ENCODE measurements at places on chromosomes 4 and X. TPM values are rescaled to one million over a fixed set of nuclear protein-coding genes. Genes with fewer than 3 reads are reported as not detected.
A peak's percentile ranks its signal among the peaks of the same experiment; 100 is the strongest.

DNA sequence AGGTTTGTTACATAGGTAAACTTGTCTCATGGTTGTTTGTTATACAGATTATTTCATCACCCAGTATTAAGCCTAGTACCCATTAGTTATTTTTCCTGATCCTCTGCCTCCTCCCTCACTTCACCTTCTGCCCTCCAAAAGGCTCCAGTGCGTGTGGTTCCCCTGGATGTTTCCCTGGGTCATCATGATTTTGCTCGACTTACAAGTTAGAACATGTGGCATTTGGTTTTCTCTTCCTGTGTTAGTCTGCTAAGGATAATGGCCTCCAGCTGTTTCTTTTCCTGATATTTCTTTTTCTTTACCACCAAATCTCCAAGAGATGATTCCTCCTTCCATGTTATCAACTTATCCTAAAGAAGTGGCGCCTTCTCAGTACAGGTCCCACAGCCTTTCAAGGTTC is 543.1 kb upstream of the ADGRL3 start:
- H3K4me1 ChIP-seq = peaks cover 40% of the 10 kb centered on the region
- DNase-seq = no peak
- H3K27ac ChIP-seq = peak overlapping the region; percentile 87
- peak overlapping the region; percentile 84 for H3K4me3 ChIP-seq

GRCh38 chr4:102604222-102604940 is 103.2 kb downstream of the NFKB1 start:
- DNase-seq = no peak
- H3K4me3 ChIP-seq = no peak overlapping the region
- H3K27ac ChIP-seq = no peak overlapping the region
- peaks cover 20% of the 10 kb centered on the region for H3K36me3 ChIP-seq
- H3K27me3 ChIP-seq = no peaks in the 10 kb centered on the region

GRCh38 chr4:83074086-83074704 is 39.2 kb downstream of the COPS4 start:
- no peaks in the 10 kb centered on the region for H3K27me3 ChIP-seq
- H3K27ac ChIP-seq = peak overlapping the region; percentile 56
- H3K36me3 ChIP-seq = peaks cover 37% of the 10 kb centered on the region

DNA sequence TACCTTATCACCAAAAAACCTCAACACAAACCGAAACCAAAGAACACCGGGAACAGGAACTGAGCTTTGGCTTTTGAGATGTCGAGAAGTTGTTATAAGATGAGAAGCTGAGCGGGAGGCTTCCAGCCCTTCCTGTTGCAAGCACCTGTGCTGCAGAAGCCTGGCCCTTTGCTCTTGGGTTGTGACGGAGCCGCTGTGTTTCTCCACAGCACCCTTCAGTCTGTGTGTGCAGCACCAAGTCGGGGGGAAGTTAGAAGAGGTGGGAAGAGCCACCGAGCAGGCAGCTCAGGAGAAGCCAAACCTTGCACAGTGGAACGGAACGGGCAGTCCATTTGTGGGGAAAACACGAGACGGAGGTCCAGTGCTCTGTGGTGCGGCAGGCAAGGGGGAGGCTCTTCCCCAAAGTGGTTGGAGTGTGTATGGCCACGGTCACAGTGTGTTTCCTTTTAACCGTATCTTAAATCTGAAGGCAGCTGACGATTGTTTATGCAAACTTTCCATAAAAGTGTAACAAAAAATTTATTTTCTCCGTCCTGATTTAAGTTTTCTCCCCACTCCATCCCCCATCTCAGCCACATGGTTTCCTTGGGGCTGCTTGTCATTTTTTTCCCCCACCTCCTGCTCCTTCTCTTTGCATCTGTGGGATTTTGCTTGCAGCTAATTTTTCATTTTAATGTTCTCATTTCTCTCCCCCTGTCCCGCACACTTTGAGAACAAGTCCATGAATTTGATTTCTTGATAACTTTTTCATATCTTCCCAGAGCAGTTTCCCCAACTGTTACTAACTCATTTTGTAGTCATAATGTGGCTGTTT is 123.7 kb downstream of the STOX2 start:
- no peaks in the 10 kb centered on the region for H3K4me1 ChIP-seq
- no peak for DNase-seq
- peak overlapping the region; percentile 72 for H3K4me3 ChIP-seq
- H3K27me3 ChIP-seq = no peaks in the 10 kb centered on the region

GRCh38 chrX:96685210-96686099 is 813 bp downstream of the DIAPH2 start:
- H3K4me3 ChIP-seq = peak overlapping the region; percentile 96
- peak overlapping the region; percentile 91 for H3K27ac ChIP-seq
- peaks cover 3% of the 10 kb centered on the region for H3K27me3 ChIP-seq
- peaks cover 27% of the 10 kb centered on the region for H3K4me1 ChIP-seq
- H3K36me3 ChIP-seq = peaks cover 6% of the 10 kb centered on the region
- peak; percentile 29 for DNase-seq

GRCh38 chr4:47662975-47663374 is 174.9 kb downstream of the CORIN start:
- H3K27me3 ChIP-seq = peaks cover 8% of the 10 kb centered on the region
- no peak overlapping the region for H3K4me3 ChIP-seq
- no peak overlapping the region for H3K27ac ChIP-seq
- H3K36me3 ChIP-seq = no peaks in the 10 kb centered on the region
- no peaks in the 10 kb centered on the region for H3K4me1 ChIP-seq

GRCh38 chrX:89021964-89022363 is 274.9 kb downstream of the CPXCR1 start:
- no peak overlapping the region for H3K4me3 ChIP-seq
- no peak for DNase-seq
- H3K27me3 ChIP-seq = no peaks in the 10 kb centered on the region
- no peaks in the 10 kb centered on the region for H3K36me3 ChIP-seq
- no peaks in the 10 kb centered on the region for H3K4me1 ChIP-seq

GRCh38 chr4:156643826-156644225 is 327.8 kb downstream of the PDGFC start:
- DNase-seq = no peak
- H3K36me3 ChIP-seq = no peaks in the 10 kb centered on the region
- H3K27me3 ChIP-seq = no peaks in the 10 kb centered on the region

DNA sequence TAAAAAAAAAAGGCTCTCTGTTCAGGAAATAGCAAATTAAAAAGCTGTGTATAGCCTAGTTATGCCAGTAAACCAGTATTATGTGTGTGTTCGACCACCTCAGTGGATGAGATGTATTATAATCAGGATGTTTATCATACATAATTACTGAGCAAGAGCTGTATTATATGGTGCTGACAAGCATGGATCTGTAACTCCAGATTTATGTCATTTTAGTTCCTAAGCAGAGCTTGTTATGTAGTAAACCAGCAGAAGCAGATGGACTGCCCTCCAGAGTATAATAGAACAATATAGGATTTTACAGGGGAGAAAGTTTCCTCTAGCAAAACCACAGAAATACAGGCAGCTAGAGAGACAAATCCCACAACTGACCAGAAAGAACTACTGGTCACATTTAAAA is 627.4 kb upstream of the EPHA5 start:
- no peaks in the 10 kb centered on the region for H3K27me3 ChIP-seq
- no peaks in the 10 kb centered on the region for H3K36me3 ChIP-seq
- H3K27ac ChIP-seq = no peak overlapping the region
- H3K4me3 ChIP-seq = no peak overlapping the region
- H3K4me1 ChIP-seq = peaks cover 7% of the 10 kb centered on the region

GRCh38 chr4:40412388-40412787 is 77.3 kb downstream of the CHRNA9 start:
- H3K4me1 ChIP-seq = peaks cover 6% of the 10 kb centered on the region
- no peaks in the 10 kb centered on the region for H3K36me3 ChIP-seq

GRCh38 chr4:65193985-65194384 is 476.3 kb downstream of the EPHA5 start:
- H3K4me1 ChIP-seq = no peaks in the 10 kb centered on the region
- H3K27me3 ChIP-seq = no peaks in the 10 kb centered on the region
- H3K4me3 ChIP-seq = no peak overlapping the region
- DNase-seq = no peak
- peaks cover 5% of the 10 kb centered on the region for H3K36me3 ChIP-seq

DNA sequence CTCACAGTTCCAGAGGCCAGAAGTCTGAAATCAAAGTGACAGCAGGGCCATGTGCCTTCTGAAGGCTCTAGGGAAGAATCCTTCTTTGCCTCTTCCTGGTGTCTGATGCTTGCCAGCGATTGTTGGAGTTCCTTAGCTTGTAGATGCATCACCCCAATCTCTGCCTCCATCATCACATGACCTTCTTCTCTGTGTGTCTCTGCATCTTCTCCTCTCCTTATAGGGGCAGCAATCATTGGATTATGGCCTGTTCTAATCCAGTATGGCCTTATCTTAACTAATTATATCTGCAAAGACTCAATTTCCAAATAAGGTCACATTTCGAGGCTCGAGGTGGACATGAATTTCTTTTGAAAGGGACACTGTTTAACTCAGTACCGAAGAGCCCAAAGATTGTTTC is 71.7 kb upstream of the RAI2 start:
- no peak for DNase-seq
- H3K36me3 ChIP-seq = no peaks in the 10 kb centered on the region
- no peak overlapping the region for H3K27ac ChIP-seq
- no peaks in the 10 kb centered on the region for H3K27me3 ChIP-seq
- H3K4me3 ChIP-seq = no peak overlapping the region

GRCh38 chr4:27350161-27350560 is 489.5 kb downstream of the STIM2 start:
- DNase-seq = peak; percentile 4
- peaks cover 6% of the 10 kb centered on the region for H3K4me1 ChIP-seq
- H3K4me3 ChIP-seq = no peak overlapping the region

DNA sequence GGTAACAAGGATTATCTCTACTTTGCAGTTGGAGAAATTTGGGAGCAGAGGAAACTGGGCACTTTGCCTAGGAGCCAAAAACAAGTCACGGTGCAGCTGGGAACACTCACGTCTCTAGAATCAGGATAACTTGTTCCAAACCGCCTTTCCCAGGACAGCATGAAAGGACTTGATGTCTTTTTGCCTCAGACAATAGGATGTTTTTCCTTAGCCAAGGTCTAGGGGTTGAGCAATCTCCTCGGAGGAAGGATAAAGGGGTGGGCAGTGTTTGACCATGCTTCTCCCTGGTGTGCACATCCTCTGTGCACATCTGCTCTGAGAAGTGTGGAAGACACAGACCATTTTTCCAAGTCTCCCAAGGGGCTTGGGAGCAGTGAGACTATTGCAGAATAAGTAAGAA is 1.7 kb upstream of the SPARCL1 start:
- no peak overlapping the region for H3K27ac ChIP-seq
- H3K4me3 ChIP-seq = no peak overlapping the region
- H3K4me1 ChIP-seq = no peaks in the 10 kb centered on the region

DNA sequence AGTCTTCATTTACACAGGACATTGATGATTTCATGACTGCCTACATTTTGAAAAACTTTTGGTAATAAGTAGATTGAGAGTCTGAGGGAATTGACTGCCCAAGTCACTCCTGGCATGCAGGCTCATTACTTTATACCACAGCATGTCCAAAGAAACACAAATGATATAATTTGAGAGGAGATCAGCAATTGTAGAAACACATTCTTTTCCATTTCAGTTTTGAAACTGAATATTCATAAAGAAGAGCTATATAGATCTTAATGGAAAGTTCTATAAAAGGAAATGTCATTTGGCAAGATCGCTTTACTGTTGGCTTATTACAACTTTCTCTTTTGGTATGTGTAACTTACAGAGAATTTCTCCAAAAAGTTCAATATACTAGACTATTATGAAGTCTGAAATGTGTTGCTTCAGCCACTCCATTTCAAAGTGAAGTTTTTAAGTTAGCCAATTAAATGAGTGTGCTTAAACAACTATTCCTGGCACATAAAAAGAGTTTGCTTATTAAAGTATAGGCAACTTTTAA is 158.0 kb downstream of the ARAP2 start:
- H3K36me3 ChIP-seq = no peaks in the 10 kb centered on the region
- no peak for DNase-seq
- H3K27ac ChIP-seq = no peak overlapping the region
- no peaks in the 10 kb centered on the region for H3K4me1 ChIP-seq

- no peaks in the 10 kb centered on the region for H3K36me3 ChIP-seq
- H3K27ac ChIP-seq = no peak overlapping the region
- H3K4me3 ChIP-seq = no peak overlapping the region
- no peaks in the 10 kb centered on the region for H3K4me1 ChIP-seq
- no peaks in the 10 kb centered on the region for H3K27me3 ChIP-seq
Measured at GRCh38 chr4:69104719-69105275, 8.5 kb downstream of the UGT2B7 start.

GRCh38 chrX:38612281-38612680 is 50.9 kb downstream of the TSPAN7 start:
- no peak for DNase-seq
- no peaks in the 10 kb centered on the region for H3K36me3 ChIP-seq
- no peaks in the 10 kb centered on the region for H3K27me3 ChIP-seq
- H3K27ac ChIP-seq = no peak overlapping the region

- H3K27me3 ChIP-seq = peaks cover 28% of the 10 kb centered on the region
- DNase-seq = no peak
- H3K4me3 ChIP-seq = no peak overlapping the region
- no peak overlapping the region for H3K27ac ChIP-seq
- H3K36me3 ChIP-seq = no peaks in the 10 kb centered on the region
Measured at GRCh38 chr4:24689212-24689611, 104.9 kb upstream of the DHX15 start.

GRCh38 chr4:33188733-33189132 is 2468.6 kb downstream of the PCDH7 start:
- H3K27me3 ChIP-seq = no peaks in the 10 kb centered on the region
- H3K36me3 ChIP-seq = no peaks in the 10 kb centered on the region
- no peak overlapping the region for H3K27ac ChIP-seq
- H3K4me1 ChIP-seq = no peaks in the 10 kb centered on the region
- no peak overlapping the region for H3K4me3 ChIP-seq

NLGN3 gene
- 0.38 TPM for total RNA-seq

NAP1L5 gene
- total RNA-seq = 13.7 TPM

CENPVL1 gene
- not detected for total RNA-seq

BEX5 gene
- total RNA-seq = not detected

ASB9 gene
- total RNA-seq = 0.68 TPM

MAGEB18 gene
- not detected for total RNA-seq

TLL1 gene
- 1.0 TPM for total RNA-seq

SPATA18 gene
- 12.9 TPM for total RNA-seq

CT55 gene
- total RNA-seq = not detected

AKAP14 gene
- not detected for total RNA-seq

PRRG3 gene
- not detected for total RNA-seq

ASB12 gene
- total RNA-seq = not detected

HEPH gene
- total RNA-seq = not detected
